GDM1 (cell line): ENCODE measurements at places on chromosomes 2 and 18.

DNA sequence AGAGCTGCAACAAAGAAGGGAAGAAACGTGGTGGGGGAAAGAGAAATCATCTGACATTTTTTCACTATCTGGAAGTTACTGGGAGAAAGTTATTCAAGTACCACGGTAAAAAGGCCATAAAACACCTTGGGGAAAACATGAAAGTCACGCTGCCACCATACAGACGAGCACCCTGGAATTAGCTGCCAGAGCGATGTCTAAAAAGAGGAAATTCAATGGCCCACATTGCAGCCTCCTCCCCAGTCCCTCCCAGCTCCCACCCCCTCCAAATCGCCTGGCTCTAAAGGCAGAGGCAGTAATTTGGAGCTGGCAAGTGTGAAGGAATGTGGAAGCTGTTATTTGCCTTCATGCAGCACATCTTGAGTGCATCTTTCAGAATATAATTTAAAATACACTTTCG, 192.0 kb downstream of the ALK start:
- no peak for DNase-seq

- no peak for DNase-seq
These were observed 111.4 kb upstream of the PGAP1 start for GRCh38 chr2:197037863-197038398.

DNA sequence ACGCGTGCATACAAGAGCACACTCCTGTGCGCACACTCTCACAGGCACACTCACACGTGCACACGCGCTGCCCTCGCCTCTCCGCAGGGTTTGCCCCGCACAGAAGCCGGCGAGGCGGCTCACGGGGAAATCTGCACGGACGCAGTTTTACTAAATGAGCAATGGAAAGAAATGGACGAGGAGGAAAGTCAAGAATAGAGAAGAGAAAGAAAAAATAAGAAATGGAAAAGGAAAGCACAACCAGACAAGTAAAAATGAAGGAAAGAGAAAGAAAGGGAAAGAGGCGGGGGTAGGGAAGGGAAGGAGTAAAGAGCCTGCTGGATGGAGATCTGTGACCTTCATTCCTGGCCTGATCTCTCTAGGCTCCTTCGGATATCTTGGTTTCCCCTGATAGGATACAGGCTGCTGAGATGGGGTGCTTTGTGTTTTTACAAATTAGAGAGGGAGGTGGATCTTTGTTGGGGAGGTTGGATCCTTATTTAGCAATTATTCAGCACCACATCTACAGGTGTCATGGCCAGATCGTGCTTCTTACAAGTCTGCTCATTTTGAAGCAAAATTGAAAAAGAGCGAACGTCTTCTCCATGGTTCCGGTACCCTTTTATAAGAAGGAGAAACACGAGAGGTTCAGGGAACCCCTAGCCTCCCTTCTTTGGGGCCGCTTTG, 693 bp upstream of the LRP2 start:
- DNase-seq, result no peak

DNA sequence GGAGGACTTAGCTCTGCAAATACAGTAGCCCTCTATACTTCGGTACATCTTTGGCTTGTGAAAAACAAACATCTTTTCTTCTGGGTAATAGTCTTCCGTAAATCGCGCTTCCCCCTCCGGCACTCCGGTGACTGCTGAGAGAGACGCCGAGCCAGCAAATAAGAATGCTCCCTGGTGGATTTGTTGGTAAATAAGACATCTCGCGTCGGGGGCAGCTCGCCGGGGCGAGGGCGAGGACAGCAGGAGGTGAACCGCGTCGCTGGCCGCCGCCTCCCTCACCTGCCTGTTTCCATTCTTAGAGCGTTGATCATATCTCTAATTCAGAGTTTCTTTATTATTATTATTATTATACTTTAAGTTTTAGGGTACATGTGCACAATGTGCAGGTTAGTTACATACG, 117.6 kb downstream of the PMAIP1 start:
- no peak for DNase-seq

GRCh38 chr2:105647731-105648130, 97.0 kb upstream of the NCK2 start:
- DNase-seq, result no peak

DNA sequence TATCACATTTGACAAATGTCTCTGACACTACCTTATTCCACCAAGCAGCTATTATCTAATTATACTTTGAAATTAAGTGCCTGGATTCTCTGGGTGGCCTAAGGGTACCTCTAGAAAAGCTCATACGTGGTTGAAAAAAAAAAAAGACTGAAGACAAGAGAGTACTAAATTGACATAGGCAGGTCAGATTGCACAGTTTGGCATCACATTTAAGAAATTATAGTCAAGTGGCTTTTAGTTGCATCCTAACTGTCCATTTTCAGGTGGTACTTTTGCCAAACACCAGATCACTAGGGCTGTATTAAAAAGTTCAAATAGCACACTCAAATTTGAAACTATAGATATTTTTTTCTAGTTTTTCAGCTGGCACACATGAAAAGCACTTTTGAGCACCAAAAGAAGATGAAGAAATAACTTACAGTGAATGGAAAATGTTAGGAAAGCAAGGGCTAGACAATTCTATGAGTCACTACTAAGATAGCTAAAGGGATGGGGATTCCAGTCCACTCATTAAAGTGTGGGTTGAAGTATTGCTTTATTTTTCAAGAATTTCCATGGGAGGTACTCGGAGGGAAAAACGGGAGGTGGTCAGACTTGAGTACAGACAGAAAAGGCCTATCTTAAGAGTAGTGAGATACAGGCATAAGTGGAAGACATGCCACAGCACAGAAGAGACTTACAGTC, 106.5 kb upstream of the COL5A2 start:
- DNase-seq, result no peak

DNA sequence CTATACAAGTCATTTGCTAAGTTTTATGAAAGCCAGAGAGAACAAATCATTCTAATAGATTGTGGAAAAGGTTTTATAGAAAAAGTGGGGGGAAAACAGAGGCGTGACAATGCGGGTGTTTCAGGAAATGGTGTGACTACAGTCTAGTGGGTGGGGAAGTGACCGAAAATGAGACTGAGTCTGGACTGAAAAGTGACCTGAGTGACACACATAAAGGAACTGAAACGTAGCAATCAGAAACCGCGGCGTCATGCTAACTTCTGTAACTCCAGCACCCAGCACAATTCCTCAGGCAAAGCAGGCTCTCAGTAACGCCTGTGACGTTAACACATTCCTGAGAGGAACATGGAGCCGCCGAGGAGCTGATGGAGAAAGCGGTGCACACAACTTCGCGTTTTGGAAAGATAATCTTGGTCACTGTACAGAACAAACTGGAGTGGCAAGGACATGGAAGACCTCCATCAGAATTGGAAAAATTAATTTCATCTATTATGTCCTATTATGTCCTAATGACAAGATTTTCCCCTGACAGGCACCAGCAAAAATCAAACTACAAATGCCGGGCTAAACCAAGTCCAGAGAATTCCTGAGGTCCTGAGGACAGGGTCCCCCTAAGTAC, 1.4 kb upstream of the CD226 start:
- DNase-seq, result no peak

DNA sequence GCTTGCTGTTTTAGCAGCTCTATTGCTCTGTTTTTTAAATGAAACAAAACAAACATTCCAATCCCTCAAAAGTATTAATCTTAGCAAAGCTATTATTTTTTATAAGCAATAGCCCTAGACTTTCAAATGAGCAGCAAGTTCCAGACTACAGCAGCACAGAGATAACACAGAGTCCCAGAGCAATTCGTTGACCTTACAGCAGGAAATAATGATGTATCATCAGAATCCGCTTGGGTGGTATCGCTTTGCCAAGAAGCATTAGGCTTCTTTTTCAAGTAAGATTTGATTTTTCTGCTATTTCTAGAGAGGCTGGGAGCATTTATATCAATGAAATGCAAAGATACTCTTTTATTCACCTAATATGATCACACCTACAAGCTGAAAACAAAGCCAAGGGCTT, 209.7 kb downstream of the DLGAP1 start:
- no peak for DNase-seq

- DNase-seq, result no peak
These were observed 136.5 kb downstream of the RNF144A start for GRCh38 chr2:7053650-7054265.

- DNase-seq, result no peak
These were observed 134.7 kb downstream of the ASXL3 start for GRCh38 chr18:33712719-33713118.

- no peak for DNase-seq
These were observed 96.1 kb downstream of the MAP2 start for GRCh38 chr2:209519906-209520305.

DNA sequence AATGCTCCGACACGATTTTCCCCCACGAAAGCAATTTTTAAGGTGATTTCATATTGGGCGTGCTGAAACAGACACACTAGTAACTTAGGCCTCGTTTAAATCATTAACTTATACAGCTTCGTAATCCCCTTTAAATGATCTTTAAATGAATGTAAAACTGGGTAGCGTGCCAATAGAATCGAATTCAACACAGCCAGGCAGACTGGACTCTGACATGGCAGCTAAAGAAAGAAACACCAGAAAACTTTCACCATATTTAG, 2.4 kb upstream of the ID2 start:
- no peak for DNase-seq

GRCh38 chr2:118971245-118972122, 29.5 kb downstream of the MARCO start:
- no peak for DNase-seq

- DNase-seq, result no peak
These were observed 109.9 kb downstream of the ZNF236 start for GRCh38 chr18:76932026-76932819.

- no peak for DNase-seq
These were observed 6.5 kb downstream of the CD226 start for GRCh38 chr18:69941183-69941582.

- no peak for DNase-seq
These were observed 160.6 kb downstream of the METTL4 start for GRCh38 chr18:2410688-2411087.
